ENCODE measurements at places on chromosomes 11 and 22.

DNA sequence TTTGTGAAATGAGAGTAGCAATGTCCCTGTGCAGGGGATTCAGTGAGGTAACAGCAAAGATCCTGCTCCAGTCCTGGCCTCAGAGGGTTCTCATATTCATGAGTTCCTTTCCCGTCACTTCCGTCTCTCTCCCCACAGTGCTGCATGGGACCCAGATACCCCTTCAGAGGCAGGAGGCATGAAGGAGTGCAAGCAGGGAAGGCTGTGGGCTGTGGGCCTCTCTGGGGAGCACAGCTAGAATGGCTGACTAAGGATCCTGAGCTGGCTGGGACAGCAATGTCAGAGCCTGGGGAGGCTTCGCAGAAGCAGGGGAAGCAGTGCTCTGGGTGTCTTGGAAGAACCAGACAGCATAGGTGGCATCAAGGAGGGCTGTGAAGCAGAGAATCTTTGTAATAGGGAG is 13.0 kb downstream of the PKNOX2 start:
- no peak for DNase-seq

DNA sequence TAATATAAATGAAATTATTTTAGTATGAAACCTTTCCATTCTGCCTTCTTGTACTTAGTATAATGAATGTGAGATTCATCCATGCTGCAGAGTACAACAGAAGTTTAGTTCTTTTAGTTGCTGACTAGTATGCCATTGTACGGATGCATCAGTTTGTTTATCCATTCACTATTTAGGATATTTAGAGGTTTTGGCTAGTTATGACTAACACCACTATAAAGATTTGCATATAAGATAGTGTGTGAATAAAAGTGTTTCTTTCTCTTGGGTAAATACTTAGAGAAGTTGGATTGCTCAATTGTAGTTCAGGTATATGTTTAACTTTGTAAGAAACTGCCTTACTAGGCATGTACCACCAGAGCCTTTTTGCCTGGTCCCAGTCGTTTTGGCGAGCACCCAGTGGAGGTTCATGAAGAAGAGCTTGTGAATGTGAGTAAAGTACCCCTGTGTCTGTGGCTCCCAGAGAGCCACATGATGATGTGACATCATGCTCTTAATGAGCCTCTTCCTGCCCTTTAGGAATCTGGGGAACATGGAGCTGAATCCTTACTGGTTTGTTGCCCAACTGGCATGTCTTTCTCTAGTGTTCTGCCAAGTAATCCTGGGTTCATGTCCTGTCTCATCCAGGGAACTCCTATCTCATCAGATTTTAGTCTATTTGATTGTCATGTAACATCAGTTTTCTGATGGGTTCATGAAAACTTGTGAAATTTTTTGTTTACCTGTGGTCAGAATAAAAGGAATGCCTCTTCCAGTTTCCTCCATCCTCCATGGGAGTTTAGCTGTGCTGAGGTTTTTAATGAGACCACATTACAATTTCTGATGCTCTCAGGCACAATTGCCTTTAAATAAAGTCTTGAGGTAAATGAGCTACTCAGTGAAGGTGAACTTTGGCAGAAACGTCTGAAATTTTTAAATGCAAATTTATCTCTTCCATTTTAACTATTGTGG is 234.8 kb downstream of the CASP12 start:
- no peak for DNase-seq

- DNase-seq = peak; percentile 95
These were observed 62.0 kb downstream of the PAK1 start for GRCh38 chr11:77411717-77412441.

DNA sequence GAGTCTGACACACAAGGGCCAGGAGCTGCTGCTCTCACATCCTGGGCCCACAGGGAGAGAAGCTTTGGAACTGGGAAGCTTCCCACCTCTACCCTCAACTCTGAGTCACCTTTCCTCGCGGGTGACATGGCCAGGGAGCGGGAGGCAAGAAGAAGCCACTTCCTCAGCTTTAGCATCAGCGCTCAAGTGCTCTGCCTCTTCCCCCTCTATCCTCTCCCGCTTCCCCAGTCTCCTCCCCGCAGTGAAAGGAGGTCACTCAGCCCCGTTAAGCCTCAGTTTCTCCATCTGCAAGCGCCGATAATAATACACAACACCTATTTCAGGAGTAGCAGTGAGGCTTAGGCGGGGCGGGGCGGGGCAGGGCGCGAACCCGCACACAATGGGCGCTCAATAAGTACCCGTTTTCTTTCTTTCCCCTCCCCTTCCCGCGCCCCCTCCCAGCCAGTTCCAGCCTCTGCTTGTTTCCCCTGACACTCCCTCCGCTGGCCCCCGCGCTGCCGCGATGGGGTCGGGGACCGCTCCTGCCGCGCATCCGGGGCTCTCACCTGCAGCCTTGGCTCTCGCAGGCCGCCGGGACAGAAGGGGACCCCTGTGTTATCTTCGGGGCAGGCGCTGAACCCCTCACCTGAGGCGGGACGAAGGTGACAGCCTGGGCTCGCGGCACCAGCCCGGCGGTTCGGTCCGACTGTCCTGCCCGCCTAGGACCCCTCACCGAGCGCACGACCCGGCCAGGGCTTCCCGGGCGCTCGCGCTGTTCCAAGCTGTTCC is 892 bp downstream of the GDPD5 start:
- peak; percentile 72 for DNase-seq

DNA sequence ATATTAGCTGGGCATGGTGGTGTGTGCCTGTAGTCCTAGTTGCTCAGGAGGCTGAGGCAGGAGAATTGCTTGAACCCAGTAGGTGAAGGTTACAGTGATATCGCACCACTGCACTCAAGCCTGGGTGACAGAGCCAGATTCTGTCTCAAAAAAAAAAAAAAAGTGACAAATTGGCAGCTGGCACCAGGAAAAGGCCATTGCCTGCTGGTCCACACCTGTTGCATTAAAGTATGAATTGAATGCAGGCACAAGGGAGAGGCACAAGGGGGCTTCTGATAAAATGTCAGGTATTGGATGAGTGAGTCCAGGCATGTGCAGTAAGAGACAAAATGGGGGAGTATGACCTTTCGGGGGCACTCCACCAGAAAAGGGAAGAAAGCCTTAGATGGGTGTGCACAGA is 28.2 kb downstream of the ZNF70 start:
- no peak for DNase-seq

GRCh38 chr11:64445651-64446050 is 86.7 kb downstream of the RPS6KA4 start:
- DNase-seq = no peak

DNA sequence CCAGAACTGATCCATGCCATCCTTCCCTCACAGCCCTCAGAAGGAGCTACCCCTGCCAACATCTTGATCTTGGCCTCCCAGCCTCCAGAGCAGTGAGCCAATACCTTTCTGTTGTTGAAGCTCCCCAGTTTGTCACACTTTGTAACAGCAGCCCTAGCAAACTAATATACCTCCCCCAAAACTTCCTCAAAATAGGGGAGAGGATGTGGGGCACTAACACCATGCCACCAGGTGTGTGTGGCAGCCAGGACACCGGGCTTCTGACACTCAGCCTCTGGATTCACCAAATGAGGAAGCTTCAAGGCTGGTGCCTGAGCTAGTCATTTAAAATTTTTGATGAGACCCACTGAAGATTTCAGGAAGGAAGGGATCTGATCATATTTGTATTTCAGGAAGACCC is 84.9 kb downstream of the CSNK2A3 start:
- DNase-seq = no peak

- no peak for DNase-seq
These were observed 15.8 kb downstream of the TPST2 start for GRCh38 chr22:26574001-26574723.

- no peak for DNase-seq
These were observed 30.8 kb downstream of the PDGFB start for GRCh38 chr22:39214006-39214382.

DNA sequence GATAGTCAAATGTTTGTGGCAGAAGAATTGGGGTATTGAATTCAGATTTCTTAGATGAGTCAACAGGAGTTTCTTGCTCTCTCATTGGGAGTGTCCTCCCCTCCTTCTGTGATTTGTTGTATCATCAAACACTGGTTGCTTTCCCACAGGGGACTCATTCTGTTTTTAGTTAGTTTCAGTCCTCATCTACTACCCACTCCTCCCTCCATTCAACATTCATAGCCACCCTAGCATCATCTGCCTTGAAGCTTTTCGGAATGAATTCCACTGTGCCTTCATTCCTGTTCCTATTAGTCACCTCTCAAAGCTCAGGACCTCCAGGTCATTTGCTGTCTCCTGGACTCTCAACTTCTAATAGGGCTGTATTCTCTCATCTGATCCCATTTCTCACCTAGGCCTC is 31.5 kb upstream of the RAB38 start:
- DNase-seq = peak; percentile 52

DNA sequence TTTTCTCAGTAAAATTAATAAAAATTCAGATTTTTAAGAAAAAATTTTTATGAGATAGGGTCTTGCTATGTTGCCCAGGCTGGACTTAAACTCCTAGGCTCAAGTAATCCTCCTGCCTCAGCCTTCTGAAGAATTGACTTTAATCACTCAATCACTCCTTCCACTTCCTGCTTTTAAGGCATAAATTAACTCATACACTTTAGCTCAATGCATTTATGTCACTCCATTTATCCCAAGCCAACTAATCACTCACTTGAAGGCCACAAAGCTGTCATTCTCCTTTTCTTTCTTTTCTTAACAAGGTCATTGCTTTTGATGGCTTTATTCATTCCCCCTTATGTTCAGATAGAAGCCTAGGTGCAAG is 877 bp downstream of the ALG9 start:
- DNase-seq = no peak

GRCh38 chr11:2789791-2790567 is 90.2 kb upstream of the KCNQ1OT1 start:
- DNase-seq = no peak
